Stimulated activated CD8-positive, alpha-beta memory T cell treated with anti-CD3 and anti-CD28 coated beads, Interleukin-7, amount 100 ng/mL, for 4 hours (primary cell): ENCODE measurements at places on chromosomes 4 and X.

DNA sequence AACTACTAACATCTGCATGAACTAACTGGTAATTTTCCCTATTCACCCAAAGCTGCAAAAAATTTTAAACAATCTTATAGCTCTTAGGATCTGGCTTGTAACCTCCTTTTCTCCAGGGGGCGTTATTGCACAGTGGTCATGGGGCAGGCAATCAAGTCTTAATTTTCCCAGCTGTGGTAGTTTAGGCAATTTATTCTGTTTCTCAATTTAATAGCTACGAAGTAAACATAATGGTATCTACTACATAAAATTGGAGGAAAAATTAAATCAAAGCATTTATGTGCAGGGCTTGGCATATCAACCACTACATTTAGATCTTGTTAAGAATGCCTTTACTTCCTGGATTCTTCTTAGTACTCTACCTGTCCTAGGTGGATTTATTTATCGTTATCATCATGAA is 137.4 kb upstream of the GUCY1A1 start:
- DNase-seq: no peak

GRCh38 chrX:155923200-155923599 is 42.1 kb downstream of the VAMP7 start:
- DNase-seq: no peak

DNA sequence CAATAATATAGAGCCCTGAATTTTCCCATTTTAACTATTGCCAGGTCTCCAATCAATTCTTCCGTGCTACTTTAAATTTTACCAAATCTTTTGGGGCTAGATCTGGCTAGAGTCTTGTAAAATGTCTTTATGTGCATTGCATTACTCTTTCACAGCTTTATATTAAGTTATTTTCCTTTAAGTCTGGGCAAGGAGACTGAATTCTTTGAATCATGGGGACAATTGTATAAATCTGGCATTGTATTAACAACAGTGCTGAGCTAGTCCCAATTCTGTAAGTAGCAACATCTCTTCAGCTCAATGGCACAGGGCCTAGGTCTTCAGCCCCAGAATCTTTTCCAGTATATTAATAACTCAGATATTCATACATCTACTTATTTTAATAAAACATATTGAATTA is 1080.4 kb upstream of the INTU start:
- DNase-seq: no peak

GRCh38 chrX:15464704-15465103 is 28.4 kb downstream of the PIR start:
- no peak for DNase-seq

GRCh38 chrX:46601283-46601682 is 27.7 kb downstream of the CHST7 start:
- DNase-seq: no peak

DNA sequence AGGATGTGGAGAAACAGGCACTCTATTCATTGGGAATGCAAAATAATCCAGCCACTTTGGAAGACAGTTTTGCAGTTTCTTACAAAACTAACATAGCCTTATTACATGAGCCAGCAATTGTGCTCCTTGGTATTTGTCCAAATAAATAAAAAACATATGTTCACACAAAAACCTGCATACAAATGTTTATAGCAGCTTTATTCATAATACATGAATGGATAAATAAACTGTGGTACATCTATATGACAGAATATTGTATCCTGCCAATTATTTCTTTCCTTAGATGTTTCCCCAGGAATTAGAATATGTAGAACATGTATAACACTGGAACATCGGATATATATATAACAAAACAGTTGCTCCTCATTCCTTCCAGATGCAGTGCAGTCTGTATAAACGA is 57.7 kb upstream of the VEGFC start:
- no peak for DNase-seq

DNA sequence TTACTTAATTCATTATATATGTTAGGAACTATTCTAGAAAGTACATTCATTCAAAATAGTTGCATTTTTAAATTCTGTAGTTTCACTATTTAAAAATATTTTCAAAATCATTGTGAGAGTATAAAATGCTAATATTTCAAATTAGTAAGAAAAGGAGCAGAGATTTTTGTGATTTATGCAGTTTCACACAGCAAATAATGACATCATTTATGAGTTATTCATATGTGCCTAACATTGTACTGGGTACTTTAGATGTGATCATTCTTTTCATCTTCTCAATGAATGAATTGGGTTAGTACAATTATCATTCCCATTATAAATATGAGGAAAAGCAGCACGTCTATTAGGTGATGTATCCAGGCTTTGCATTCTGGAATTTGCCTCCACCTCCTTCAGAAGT is 1451.0 kb upstream of the IGFBP7 start:
- no peak for DNase-seq

GRCh38 chr4:24657768-24658617 is 73.6 kb upstream of the DHX15 start:
- no peak for DNase-seq

DNA sequence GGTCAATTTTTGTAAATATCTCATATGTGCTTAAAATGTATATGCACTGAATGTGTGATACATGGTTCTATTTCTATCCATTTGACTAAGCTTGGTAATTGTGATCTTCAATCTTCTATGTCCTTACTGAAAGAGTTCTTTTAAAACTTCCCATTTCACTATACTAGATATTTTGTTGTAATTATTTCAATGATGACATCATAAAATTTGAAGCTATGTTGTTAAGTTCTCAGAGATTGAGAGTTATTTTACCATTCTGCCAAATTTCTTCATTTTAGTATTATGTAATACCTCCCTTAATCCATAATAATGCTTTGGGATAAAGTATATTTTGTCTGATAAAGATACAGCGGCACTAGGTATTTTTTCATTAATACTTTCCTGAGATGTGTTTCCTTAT is 1307.3 kb downstream of the RPA4 start:
- no peak for DNase-seq

DNA sequence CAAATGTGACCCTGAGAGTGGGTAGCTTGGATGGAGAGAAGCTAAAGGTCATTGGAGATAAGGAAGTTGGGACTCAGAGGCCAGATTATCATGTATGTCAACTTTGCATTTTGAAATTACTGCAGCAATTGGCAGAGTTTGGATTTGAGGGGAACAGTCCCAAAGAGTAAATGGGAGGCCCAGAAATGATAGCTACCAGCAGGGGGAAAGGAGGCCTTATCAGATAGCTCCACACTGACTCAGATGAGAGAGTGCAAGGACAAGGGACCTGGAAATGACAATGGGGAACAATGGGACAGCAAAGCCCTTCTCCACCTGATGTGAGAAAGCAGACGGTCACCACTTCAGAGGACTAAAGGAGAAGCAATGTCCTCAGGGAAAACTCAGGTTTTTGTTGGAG is 201.5 kb upstream of the JADE1 start:
- no peak for DNase-seq

DNA sequence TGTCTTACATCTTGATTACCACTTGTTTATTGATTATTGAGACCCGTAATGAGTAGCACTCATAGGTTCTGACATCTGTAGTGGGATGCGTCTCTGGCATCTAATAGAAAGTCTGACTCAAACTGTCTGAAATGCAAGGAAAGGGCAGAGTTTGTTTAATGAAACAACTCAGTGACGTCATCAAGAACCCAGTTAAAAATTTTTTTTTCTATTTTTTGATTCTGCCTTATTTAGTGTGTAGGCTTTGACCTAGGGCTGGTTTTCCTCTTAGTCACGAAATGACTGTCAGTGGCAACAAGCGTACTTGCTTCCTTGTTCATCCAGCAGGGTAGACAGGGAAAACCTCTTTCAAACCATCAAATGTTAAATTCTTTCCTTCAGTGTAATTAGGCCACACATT is 3.1 kb upstream of the CDKL5 start:
- no peak for DNase-seq

GRCh38 chr4:81628489-81628888 is 156.8 kb upstream of the RASGEF1B start:
- no peak for DNase-seq

- DNase-seq: no peak
Measured at GRCh38 chr4:8651661-8652180, 59.2 kb downstream of the CPZ start.

DNA sequence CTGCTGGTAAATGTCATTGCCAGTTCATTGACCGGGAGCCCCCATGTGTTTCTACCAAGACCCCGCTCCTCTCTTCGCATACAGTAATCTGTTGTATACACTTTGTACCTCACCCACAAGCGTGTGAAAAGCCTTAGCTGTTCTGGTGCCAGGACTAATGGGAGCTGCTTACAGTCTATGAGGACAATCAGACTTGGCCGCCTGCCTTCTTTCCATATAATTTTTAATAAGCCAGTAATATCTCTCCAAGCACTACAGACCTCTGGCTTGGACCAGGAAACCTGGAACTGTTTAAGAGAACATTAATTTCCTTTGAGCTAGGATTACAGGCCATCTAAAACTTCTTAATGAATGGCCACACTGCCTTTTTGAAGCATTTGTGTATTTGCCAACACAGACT is 149.7 kb upstream of the MSX1 start:
- DNase-seq: no peak

- no peak for DNase-seq
Measured at GRCh38 chr4:10285028-10285427, 168.4 kb upstream of the WDR1 start.

GRCh38 chr4:84800256-84800655 is 166.2 kb downstream of the WDFY3 start:
- no peak for DNase-seq

- no peak for DNase-seq
Measured at GRCh38 chrX:129640737-129641136, 14.0 kb downstream of the APLN start.
